T-helper 2 cell treated with Interferon-gamma antibody and Interleukin-4, amounts not matched to agents 5 μg/mL and 100 μg/mL, for 36 hours (primary cell): ENCODE measurements at places on chromosomes 16 and 17.

DNA sequence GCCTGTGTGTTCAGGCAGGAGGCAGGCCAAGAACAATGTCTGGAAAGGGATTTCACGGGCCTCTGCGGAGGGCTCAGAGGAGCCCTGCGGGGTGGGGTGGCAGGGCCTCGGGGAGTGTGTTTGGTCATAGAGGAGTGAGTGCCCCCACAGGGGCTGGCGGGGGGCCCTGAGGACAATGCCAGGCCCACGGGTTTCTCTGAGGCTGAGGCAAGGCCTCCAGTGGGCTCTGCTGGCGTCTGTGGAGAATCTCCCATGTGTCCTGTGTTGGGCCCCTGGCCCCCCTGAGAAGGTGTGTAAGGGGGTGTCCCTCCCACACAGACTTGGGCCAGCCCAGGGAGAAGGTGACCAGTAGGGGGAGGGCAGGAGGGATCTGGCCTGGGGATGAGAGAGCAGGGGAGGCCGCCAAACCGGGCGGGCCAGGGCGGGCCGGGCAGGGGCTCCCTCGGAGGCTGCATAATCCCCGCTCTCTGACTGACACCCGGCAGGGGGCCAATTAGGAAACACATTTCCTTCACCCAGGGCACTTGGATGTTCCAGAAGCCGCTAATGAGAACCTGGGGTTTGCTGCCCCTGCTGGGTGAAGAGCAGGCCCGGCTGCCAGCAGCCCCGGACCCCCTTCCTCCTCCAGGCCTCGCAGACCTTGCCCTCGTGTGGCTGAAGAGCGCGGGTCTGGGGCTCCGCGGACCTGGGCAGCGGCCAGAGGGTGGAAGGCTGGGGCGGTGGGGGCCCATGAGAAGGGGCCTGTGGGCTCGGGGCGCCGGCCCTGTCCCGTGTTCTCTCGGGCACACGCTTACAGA is 204.2 kb downstream of the NTN1 start:
- H3K36me3 ChIP-seq: no peaks in the 10 kb centered on the region
- DNase-seq: no peak
- no peak overlapping the region for H3K4me3 ChIP-seq
- no peak overlapping the region for H3K27ac ChIP-seq
- no peaks in the 10 kb centered on the region for H3K4me1 ChIP-seq
- no peaks in the 10 kb centered on the region for H3K27me3 ChIP-seq

GRCh38 chr17:69654981-69655855 is 240.7 kb downstream of the MAP2K6 start:
- no peak overlapping the region for H3K27ac ChIP-seq
- no peaks in the 10 kb centered on the region for H3K36me3 ChIP-seq
- H3K4me1 ChIP-seq: no peaks in the 10 kb centered on the region
- no peaks in the 10 kb centered on the region for H3K27me3 ChIP-seq

DNA sequence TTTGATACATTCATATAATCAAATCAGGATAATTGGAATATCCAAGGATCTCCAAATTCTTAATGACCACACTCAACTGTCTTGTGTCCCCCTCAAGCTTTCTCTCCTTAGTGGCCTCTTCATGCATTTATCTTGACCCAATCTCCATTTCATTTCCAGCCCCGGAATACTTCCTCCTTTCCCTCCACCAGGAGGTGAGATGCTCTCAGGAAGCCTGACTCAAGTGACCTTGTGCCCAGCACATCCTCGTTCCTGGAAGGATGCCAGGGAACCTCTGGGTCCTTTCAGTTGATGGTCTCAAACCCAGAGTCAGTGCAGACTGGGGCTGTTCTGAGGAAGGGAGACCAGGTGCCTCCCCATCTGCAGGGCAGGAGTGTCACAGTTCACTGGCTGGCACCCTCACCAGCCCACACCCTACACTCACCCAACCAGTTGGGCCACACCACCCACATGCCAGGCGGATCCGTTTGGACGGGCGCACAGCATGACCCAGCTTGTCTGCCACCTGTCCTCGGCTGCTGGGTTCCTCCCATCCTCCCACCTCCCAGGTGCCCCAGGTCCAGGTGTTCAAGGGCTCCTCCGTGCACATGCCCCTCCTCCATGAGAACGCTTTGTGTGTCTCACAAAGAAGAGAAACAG is 14.0 kb upstream of the EMP2 start:
- no peak overlapping the region for H3K4me3 ChIP-seq
- H3K27me3 ChIP-seq: no peaks in the 10 kb centered on the region
- no peaks in the 10 kb centered on the region for H3K4me1 ChIP-seq
- no peak for DNase-seq
- no peaks in the 10 kb centered on the region for H3K36me3 ChIP-seq

GRCh38 chr17:28827672-28828071 is 14.9 kb downstream of the FAM222B start:
- no peaks in the 10 kb centered on the region for H3K4me1 ChIP-seq
- H3K27me3 ChIP-seq: no peaks in the 10 kb centered on the region
- no peak overlapping the region for H3K27ac ChIP-seq
- H3K4me3 ChIP-seq: no peak overlapping the region

DNA sequence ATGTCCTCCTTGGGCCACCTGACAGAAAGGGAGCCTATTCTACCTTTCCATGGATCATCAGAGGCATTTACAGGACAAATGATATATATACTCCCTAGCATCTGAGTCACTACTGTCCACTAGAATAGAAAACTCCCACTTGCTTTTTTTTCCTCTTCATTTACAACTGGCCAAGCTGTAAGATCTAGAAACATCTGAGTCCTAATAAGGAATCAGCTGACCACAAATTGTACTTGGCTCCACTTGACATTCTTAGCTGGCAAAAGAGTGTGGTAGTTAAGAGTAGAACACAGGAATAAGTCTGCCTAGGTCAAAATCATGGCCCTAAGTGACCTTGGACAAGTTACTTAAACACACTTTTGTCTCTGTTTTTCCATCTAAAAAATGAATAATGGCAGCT is 5.2 kb downstream of the RUSF1 start:
- no peak overlapping the region for H3K27ac ChIP-seq
- no peak overlapping the region for H3K4me3 ChIP-seq
- no peak for DNase-seq

GRCh38 chr16:85492295-85492864 is 120.7 kb upstream of the GSE1 start:
- no peak overlapping the region for H3K4me3 ChIP-seq
- no peak for DNase-seq
- no peaks in the 10 kb centered on the region for H3K4me1 ChIP-seq
- H3K27ac ChIP-seq: no peak overlapping the region
- no peaks in the 10 kb centered on the region for H3K27me3 ChIP-seq

DNA sequence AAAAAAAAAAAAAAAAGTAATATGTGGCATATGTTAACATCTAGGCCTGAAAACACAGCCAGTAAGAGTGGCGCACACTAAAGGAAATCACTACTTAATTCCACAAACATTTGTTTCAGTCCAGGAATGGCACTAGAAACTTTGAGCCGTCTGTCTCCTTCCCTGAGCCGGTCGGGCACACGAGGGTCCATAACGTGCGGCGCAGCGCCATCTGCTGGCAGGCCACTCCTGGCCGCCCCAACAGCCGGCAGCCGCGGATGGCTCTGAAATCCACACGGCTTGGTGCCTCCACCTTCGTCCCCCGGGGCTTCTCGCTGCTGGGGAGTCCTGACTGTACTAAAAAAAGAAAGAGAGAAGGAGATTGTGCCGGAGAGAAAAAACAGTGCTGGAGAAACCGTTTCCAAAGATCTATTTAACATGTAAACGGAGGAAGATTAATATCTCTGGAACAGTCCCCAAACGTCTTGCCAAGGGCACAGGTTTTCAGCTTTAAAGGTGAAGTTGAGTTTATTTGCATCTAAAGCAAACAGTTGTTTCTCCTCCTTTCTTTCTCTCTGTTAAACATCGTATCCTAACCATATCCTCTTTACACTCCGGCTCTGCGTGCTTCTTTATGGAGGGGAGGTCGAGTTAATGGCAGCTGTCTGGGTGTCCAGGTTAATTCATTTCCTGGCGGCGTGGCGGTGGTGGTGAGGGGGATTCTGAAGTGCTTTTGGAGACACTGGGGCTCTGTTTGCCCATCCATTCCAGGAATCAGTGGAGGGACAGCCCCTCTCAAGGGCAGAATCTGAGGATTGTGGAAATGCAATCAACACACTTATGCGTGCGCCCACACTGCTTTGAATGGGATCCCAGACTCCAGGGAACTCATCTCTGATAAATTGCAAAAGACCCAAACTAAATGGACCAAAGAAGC is 611.3 kb upstream of the SALL1 start:
- H3K27me3 ChIP-seq: peaks cover 2% of the 10 kb centered on the region
- no peaks in the 10 kb centered on the region for H3K36me3 ChIP-seq
- no peaks in the 10 kb centered on the region for H3K4me1 ChIP-seq
- no peak overlapping the region for H3K27ac ChIP-seq
- no peak overlapping the region for H3K4me3 ChIP-seq
- peak; percentile 30 for DNase-seq

- peaks cover 5% of the 10 kb centered on the region for H3K4me1 ChIP-seq
- peaks cover 2% of the 10 kb centered on the region for H3K36me3 ChIP-seq
- H3K27me3 ChIP-seq: no peaks in the 10 kb centered on the region
- no peak for DNase-seq
- no peak overlapping the region for H3K27ac ChIP-seq
These were observed 40.5 kb downstream of the DHRS7B start for GRCh38 chr17:21167303-21167702.

DNA sequence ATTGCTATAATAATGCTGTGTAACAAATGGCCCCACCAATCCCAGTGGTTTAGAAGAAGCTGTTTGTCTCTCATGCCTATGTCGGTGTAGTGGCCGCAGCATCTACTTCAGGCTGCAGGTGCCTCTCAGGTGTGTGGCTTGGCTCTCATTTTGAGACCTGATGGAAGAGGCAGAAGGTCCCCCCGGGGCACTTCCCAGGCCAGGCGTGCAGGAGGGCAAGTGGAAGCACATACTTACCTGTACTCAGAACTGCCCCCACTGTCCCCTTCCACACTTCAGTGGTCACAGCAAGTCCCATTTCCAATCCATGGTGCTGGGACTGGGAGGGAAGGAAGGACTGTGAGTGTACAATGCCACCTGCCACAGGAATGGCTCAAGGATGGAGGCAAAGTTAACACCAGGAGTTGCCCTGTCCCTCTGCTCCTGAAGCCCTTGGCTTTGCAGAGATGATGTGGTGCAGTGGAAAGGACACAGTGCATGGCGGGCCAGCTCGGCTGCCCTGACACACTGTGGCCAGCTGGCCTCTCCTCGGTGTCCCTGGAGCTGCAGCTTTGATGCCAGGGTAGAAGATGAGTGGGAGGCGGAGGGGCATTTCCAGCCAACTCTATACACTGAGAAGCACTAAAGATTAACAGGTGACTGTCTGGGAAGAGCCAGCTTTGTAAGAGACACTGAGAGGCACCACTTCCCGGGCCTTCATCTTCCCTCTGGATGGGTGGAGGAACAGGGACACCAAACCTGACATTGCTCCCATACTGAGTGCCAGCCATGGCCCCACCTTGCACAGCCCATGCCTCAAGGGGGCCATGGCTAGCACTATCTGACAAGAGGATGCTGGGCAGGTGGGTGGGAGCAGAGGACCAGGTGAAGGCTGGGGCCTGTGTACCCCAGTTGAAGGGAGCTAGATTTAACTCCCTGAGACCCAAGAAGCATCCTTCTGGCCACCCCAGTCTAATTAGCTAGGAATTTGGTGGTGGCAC is 105.9 kb downstream of the METRNL start:
- DNase-seq: no peak
- no peaks in the 10 kb centered on the region for H3K4me1 ChIP-seq
